Neural crest cell (in vitro differentiated cells): ENCODE measurements at places on chromosomes 1 and 21.

GRCh38 chr1:70427976-70428375 lies 16.9 kb downstream of the CTH start:
- no peak for DNase-seq

DNA sequence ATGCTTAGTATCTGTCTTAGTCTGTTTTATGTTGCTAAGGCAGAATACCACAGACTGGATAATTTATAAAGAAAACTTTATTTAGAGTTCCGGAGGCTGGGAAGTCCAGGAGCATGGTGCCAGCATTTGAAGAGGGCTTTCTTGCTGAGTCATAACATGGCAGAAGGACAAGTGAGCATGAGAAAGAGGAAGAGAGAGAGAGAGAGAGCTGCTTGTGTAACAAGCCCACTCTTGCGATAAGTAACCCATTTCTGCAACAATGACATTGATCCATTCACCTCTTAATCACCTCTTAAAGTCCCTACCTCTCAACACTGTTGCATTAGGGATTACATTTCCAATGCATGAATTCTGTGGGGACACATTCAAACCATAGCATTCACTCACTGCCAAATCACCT lies 11.7 kb upstream of the MYOCOS start:
- no peak for DNase-seq

DNA sequence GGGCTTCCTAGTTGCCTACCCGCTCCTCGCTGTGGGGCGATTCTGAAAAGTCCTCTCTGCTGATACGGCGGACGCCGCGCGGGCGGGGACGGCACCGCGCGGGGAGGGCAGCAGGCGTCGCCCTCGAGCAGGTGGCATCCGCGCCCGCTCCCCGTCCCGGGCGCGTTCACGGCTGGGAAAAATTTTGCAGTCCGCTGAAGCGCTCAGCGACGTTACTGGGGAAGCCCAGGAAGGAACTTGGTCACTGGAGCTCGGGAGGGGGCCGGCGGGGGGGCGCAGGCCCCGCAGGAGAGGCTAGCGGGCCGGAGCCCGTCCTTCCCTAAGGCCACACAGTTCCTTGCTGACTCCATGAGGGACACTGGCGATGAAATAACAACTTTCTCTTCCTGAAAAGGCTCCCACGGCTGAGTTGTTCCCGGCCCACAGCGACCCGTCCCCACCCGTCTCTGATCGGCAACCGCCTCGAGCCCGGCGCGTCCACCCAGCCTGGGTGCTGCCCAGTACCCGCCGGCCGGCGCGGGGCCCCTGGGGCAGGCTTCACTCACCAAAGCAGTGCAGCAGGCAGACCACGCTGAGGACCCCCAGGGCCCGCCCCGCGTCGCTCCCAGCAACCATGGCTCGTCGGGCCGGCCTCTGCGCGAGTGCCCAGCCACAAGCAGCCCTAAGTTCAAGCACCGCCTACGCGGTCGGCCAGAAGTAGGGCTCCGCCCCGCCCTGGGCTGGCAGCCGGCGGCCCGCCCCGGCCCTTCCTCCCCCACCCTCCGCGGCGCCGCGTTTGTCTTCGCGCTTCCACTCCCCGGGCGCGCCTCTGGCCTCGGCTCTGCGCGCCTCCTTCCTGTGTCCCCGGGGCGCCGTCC lies at the start of gene CD58:
TSS of gene CD58 (minus strand) at position 669 of the 857 bp plus-strand sequence. CDS start at position 615, 54 bp downstream.
- peak; percentile 78 for DNase-seq

- DNase-seq, result peak; percentile 36
Measured at GRCh38 chr1:226737819-226738420, 1.2 kb downstream of the ITPKB start.

GRCh38 chr1:21337928-21338572 lies 47.8 kb upstream of the ECE1 start:
- DNase-seq, result no peak

DNA sequence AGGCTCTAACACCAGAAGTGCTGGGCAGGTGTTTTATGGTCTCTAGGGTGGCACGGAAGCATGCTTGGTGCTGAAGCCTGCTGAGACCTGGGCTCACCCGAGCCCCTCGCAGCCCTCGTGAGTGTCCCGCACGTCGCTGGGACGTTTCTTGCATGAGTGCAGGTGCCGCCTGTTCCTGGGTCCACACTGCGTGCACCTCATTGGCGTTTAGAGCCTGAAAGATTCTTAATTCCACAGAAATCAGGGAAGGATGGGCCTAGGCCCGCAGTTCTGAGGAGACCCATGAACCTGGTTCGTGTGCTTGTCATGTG lies 43.8 kb upstream of the DIP2A start:
- no peak for DNase-seq

GRCh38 chr1:156656806-156657740 lies 15.2 kb downstream of the BCAN start:
- DNase-seq, result peak; percentile 71

DNA sequence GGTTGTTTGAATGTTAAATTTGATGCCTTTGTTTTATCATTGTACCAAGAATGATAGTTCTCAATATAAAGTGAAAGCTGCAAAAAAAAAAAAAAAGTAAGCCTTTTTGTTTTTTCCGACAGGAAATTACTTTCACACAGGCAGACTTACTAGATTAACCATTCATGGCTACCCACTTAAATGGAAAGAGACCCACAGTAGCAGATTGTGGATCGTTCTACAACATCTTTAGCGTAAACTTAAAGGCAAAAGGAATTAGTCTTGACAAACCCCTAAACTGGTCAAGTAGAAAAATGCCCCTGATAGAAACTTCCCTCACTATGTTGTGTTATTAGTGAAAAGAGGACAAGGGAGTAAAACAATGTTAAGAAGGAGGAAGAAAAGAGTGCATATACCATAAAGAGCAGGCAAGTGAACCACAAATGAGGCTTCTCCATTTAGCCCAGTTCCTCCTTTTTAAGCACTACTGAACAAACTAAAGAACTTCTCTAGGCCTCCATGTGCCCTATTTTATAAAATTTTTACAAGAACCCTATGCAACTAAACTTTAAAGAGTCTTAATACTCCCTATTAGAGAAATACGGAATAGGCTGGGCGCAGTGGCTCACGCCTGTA lies 1560.3 kb downstream of the MRPL39 start:
- DNase-seq, result no peak

GRCh38 chr1:44244986-44245385 lies 31.7 kb downstream of the DMAP1 start:
- DNase-seq, result no peak

DNA sequence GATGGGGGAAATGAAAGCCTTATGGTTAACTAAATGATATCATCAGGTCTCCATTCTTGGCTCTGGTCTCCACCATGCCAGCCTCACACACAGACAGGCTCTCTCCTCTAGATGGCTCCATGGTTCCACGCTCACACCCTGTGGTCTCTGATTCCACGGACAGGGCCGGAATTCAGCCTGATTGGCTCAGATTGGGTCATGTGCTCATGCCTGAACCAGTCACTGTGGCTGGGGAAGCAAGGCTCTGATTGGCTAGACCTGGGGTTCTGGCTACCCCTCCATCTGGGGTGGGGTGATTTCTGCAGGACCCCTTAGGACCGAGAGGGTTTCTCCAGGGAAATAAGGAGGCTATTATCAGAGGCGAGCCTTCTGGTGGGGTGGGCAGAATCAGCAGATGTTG lies 277.0 kb downstream of the PTPRU start:
- peak; percentile 22 for DNase-seq

DNA sequence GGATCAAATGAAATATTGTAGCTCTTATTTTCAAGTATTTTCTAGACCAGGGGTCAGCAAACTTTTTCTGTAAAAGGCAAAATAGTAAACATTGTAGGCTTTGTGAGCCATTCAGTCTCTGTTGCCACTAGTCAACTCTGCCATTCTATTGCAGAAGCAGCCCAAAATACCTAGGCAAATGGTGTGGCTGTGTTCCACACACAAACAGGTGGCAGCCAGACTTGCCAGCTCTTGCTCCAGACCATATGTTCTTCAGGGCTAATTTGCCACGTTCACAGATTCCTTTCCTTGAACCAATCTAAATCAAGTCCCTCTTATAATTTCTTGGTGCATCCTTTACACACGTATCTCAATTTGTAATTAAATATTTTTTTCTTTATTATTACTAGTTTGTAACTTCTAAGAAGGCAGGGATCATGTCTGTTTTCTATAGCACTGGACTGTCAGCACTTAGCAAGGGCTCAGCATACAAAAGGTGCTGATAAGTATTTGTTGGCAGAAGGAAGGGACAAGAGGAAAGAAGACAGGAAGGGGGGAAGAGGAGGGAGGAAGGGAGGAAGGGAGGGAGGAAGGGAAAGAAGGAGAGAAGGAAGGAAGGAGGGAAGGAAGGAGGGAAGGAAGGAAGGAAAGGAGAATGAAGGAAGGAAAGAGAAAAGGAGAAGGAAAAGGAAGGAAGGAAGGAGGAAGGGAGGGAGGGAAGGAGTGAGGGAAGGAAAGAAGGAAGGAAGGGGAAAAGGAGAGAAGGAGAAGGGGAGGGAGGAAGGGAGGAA lies 106.5 kb upstream of the EDEM3 start:
- DNase-seq, result no peak

DNA sequence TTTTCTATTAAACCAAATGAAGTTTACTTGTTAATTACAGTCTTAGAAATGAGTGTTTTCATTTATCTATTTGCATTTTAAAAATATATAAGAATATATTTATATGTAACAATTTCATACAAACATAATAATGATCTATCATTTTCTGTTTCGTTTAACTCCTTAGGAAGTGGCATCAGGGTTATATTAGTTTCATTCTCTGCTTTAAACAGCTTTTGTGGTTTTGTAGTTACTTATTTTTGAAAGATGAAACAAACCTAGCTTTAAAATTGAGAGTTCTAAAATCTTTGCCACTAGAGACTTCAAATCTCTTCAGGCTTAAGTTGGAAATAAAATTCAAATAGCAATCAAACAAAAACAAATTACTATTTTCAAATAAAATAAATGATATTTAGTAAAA lies 2110.6 kb downstream of the MRPL39 start:
- DNase-seq, result no peak

GRCh38 chr21:43890042-43890441 lies 25.0 kb downstream of the AGPAT3 start:
- no peak for DNase-seq

DNA sequence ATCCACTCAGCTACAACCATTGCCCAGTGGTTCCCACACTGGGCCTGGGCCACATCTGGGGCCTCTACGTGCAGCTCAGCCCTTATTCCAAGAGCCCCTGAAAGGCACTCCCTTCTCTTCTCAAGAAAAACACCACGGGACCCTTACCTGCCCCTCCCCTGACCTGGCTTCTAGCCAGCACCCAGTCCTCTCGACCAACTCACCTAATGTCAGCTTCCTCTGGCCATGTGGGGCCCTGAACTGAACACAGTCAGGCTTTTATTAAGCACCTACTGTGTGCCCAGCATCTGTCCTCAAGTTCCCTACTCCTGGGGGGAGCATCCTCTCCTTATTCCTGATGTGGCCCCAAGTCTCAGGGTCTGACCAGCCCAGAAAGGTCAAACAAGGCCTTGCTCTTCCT lies 208.4 kb downstream of the MATN1 start:
- no peak for DNase-seq
